Osteoblast (primary cell): ENCODE measurements at places on chromosomes 16 and 17.

- DNase-seq: peak; percentile 80
These were observed 7.0 kb upstream of the ZFHX3 start for GRCh38 chr16:73054813-73055482.

- DNase-seq: no peak
These were observed 78.2 kb downstream of the HLF start for GRCh38 chr17:55342800-55343585.

DNA sequence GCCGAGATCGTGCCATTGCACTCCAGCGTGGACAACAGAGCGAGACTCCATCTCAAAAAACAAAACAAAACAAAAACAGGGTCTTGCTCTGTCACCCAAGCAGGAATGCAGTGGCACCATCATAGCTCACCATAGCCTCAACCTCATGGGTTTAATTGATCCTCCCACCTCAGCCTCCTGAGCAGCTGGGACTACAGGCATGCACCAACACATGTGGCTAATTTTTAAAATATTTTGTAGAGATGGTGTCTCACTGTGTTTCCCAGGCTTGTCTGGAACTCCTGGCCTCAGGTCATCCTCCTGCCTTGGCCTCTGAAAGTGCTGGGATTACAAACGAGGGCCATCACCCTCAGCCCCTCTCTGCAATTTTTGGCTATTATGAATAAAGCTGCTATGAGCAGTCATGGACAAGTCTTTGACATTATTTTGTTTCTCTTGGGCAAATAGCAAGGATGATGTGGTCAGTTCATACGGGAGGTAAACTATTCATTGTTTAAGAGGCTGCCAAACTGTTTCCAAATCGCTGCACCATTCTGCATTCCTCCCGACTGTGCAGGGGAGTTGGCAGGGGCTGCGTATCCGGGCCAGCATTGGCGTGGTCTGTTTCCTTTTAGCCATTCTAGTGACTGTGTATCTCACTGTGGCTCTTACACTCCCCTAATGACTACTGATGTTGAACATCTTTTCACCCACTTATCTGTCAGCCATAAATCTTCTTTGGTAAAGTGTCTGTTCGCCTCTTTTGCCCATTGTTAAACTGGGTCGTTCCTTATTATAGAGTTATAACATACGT is 21.1 kb downstream of the EIF4A3 start:
- DNase-seq: peak; percentile 82

- no peak for DNase-seq
These were observed 1091.0 kb downstream of the CDH8 start for GRCh38 chr16:60945225-60945624.

DNA sequence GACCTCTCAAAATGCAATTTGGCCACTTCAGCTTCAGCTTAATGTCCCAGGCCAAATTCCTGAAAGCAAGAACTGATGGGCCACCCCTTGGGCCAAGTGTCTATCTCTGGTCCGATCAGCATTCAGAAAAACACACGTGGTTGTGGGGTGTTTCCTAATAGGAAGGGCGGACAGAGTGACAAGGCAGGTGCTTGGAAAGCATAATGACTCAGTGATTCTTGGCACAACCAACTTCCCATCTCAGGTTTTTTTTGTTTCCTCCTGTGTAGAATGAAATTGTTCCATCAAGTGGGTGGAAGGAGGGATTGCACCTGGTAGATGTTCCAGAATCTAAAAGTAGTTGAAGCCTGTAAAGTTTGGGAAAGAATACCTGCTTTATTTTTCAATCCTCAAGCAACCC is 155.6 kb downstream of the HS3ST2 start:
- peak; percentile 23 for DNase-seq

DNA sequence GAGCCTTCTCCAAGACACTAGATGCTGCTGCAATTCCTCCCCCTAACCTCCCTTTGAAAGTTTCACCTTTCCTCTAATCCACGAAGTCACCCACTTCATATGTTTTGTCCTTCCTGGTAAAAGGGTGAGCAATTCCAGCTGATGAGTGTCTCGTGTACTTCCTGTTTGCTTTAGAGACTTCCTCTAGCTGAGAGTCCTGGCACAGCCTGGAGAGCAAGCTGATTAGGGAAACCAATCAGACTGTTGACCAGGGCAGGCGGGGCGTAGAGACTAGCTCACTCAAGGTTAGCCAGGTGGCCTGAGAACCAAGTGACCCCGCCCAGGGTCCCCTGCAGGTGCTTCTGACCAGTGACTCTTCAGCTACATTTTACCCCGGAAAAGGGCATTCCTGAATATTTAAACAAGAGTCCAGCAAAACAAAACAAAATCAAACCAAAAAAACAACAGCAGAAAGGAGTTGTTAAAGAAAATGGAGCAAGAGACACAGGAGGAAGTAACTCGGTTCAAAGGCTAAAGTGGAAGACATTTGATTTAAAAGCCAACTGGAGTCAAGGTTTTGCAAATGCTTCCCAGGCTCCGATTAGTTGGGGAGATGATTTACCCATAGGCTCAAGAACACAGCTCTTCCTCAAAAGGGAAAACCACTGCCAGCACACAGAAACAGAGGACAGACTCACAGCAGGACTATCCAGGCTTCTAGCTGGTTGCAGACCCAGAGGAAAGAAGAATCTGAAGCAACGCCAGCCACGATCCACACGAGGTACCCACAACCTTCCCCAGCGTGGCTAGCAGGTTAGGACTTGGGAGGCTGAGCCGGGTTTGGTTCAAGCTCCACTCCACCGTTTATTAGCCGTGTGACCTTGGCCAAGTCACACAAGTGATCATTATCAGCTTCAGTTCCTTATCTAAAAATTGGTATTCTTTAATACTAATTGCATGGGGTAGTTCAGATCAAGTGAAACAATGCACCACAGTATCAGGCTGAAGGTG is 13.4 kb downstream of the HSPB9 start:
- DNase-seq: peak; percentile 90
